ENCODE measurements at places on chromosomes 13 and 19.

- DNase-seq = no peak
Measured at GRCh38 chr13:69168436-69168835, 939.2 kb upstream of the ATXN8OS start.

GRCh38 chr13:41675306-41675705 is 218.0 kb downstream of the RGCC start:
- no peak for DNase-seq

DNA sequence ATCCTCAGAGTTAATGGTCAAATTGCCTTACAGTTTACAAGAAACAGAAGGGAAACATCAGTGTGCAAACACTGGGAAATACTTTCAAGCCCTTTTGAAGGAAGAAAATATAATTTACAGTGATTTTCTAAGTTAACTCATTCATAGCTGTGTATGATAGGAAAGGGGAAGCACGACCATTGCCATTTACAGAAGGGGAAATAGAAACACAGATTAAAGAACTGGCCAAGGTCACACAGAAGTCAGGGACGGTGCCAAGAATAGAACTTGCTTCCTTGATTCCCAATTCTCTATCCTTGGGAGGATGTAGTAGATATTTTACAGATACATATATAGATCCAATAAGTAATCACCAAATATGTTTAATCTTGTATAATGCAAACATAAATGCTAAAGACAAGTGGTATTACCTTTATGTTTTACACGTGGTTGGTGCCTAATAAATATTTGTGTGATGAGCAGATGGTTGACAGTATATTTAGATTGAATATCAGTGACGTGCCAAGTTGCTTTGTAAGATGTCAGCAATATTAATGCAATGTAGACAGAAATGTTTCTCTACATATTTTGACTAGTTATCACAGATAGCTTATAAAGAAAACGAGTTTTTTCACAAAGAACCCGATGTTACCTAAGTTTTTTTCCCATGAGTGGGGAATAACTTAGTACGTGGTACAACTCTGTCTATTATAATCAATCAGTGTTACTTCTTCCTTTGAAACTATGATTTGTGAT is 73.1 kb downstream of the FLT1 start:
- no peak for DNase-seq

- no peak for DNase-seq
Measured at GRCh38 chr13:45385320-45385719, 32.9 kb downstream of the SLC25A30 start.

- DNase-seq = no peak
Measured at GRCh38 chr13:97141564-97142005, 80.5 kb upstream of the MBNL2 start.

DNA sequence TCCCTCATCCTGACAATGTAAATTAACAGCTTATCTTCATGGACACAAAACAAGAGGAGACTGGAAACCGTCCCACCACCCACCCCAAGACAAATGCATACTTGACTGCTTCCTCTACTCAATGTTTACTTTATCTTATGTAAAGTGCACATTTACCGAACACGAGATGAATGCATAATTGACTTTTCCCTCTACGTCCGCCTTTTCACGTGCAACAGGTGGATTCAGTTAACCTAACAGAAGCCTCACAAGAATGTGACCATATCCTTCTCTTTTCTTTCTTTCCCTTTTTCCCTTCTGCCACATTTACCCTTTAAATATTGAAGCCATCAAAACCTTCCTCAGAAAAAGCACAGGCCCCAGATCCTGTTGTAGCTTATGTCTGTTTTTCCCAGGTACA is 468.0 kb downstream of the UQCRFS1 start:
- DNase-seq = no peak

DNA sequence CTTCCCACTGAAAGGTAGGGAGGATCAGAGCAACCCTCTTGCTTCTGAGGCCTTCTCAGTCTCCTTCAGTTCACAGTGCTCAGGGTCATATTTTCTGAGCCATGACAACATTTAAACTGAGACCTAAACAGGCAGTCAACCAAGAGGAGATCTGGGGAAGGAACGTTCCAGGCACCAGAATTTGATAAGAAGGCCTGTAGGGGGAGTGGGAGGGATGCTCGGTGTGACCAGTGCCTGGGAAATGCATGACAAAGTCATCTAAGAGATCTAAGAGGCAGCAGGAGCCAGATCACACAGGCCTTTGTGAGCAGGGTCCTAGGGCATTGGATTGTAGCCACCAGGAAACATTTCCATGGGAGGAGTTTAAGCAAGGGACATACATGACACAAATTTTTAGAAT is 71.6 kb downstream of the SHISA2 start:
- no peak for DNase-seq

DNA sequence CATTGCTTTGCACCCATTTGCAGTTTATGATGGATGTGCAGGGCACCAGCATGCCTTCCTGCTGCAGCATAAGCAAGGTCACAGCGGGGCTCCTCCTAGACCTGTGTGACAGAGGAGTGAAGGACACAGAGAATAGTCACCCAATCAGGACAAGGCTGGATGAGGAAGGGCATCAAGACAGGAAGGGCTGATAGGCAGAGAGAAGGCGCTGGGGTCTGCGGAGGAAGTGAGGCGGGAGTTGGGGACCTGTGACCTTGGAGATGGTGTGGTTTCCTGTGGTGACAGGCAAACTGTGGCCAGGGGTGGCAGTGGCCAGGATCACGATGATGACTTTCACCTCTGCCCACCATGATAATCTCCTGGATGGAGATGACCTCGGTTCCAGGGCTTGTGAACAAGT is 16.4 kb upstream of the KCTD15 start:
- DNase-seq = no peak

- no peak for DNase-seq
Measured at GRCh38 chr19:16715611-16716010, 4.0 kb upstream of the NWD1 start.

DNA sequence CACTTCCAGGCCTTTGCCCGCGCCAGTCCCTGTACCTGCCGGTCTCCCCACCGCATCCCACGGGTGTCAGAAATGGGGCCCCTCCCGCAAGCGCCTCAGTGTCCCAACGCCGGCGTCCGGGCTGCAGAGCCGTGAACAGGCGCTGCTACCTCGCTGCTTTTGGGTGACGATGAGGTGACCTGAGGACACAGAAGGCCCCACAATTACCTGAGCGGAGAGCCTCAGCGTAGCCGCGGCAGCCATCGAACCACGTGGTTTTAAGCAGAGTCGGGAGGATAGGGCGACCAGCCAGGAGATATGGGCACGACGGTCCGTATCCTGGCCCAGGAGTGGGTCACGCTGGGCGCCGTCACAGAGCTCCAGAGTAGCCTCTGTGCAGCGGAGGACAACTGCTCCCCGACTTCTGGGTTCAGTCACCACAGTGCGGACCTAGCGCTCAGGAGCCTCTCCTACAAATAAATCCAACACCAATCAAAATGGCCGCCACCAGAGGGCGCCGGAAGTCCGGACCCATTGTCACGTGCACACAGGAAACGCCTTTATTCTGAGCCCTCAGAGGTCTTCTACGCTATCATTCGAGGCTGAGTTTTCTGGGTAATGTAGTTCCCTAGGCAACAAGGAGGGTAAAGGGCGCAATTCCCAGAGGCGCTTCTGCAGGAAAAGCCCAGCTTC is at the start of gene ZNF814:
ZNF814 (minus strand) TSS at position 478 of the 672 bp plus-strand sequence; CDS start at position 243, 235 bp downstream.
- DNase-seq = peak; percentile 81

DNA sequence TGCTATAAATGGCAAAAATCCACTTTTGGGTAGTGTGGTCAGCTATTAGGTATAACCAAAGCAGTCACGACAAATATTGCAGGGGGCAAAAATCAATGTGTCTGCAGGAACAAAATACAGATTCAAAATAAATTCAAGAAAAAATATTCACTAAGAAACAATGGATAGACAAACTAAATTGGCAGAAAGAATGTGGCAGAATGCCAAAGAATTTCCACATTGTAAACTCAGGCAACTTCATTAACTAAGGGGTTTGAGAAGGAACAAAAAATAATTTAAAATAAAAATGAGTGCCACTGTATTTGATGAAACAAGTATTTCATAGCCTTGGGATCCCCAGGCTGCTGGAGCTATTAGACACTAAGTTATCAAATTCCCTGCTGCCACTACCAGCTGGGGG is 193.1 kb downstream of the VWA8 start:
- no peak for DNase-seq

Measured in right renal cortex interstitium (tissue), 3 donors.